Fibroblast of mammary gland (primary cell): ENCODE measurements at places on chromosomes 7 and 10.

DNA sequence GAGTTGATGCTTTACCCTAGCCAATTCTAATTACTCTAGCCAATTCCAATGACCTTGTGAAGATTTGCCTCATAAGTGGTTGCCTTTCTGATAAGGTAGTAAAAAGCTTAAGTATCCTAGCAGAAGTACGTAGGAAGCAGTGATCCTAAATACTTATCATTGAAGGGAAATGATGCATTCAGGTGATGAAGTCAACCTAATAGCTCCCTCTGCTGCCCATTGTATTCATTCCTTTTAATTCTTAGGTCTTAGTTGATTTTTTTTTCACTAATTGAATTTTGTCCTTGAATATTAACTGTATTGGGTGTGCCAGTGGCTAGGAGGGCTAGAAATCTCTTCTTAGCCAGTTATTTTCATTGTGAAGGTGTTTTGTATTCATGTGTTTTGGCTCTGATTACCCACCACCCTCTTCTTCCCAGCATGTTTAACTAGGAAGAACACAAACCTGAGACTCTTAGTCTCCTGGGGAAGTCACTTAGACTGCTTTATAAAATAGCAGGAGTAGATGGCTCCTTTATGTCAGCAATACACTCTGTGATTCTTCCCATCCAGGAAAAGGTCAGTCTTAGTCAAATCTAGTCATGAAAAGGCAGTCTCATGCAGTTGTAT, 46.3 kb downstream of the PLEKHA8 start:
- DNase-seq, result peak; percentile 67

GRCh38 chr10:14648946-14649345, 125.8 kb downstream of the FAM107B start:
- DNase-seq, result no peak

GRCh38 chr10:103853428-103854264, 1.7 kb downstream of the SH3PXD2A start:
- DNase-seq, result no peak

GRCh38 chr10:35789996-35790395, 147.9 kb upstream of the FZD8 start:
- peak; percentile 52 for DNase-seq

GRCh38 chr10:5094265-5095205, at the start of gene AKR1C3:
Gene AKR1C3, plus strand, starts transcription at chr10:5094414. Its CDS starts 31 bp downstream, at chr10:5094445.
- peak; percentile 85 for DNase-seq

DNA sequence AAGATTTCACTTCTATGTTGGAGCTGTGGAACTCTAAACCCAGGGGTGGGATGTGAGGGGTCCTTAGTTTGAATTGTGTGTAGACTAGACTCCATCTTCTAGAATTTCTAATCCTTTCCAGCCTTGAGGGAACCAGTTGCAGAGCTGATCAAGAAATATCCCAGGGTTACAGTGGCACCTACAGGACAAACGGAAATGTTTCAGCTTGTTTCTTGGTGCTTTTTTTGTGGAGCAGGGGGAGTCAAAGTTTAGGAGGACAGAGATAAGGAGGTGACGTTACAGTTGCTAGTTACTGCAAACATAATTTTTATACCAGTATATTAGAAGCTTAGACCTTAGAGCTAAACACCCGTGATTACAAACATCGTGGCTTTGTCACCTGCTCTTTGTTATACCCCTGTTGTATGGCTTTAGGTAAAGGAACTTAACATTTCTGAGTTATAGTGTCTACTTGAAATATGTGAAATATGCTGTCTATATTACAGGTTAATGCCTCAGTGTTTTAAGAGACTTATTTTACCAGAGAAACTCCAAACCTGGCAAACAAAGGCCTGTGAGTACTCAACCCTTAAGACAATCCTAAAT, 84.5 kb upstream of the DYNC1I1 start:
- peak; percentile 53 for DNase-seq

GRCh38 chr7:42907316-42907715, 4.6 kb downstream of the C7orf25 start:
- DNase-seq, result no peak

- no peak for DNase-seq
Observed at GRCh38 chr10:111123883-111124282, 47.1 kb downstream of the ADRA2A start.

DNA sequence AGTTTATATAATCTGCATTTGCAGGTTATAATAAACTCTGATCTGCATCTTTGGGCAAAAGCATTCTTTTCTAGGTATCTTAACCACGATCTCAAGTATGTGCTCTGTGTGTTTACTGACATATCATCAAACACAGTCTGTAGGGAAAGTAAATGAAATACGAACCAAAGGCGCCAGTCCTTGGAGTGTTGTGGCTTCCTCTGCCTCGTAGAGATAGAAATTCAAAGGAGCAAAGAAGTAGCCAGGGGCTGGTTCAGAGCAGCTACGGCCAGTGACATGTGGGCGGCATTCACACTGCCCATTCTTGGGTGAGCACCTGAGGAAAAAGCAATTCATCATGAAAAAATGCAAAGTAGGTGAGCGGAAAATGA, 38.7 kb downstream of the LAMB4 start:
- DNase-seq, result no peak

GRCh38 chr10:73159038-73159648, 8.7 kb downstream of the ECD start:
- peak; percentile 66 for DNase-seq

DNA sequence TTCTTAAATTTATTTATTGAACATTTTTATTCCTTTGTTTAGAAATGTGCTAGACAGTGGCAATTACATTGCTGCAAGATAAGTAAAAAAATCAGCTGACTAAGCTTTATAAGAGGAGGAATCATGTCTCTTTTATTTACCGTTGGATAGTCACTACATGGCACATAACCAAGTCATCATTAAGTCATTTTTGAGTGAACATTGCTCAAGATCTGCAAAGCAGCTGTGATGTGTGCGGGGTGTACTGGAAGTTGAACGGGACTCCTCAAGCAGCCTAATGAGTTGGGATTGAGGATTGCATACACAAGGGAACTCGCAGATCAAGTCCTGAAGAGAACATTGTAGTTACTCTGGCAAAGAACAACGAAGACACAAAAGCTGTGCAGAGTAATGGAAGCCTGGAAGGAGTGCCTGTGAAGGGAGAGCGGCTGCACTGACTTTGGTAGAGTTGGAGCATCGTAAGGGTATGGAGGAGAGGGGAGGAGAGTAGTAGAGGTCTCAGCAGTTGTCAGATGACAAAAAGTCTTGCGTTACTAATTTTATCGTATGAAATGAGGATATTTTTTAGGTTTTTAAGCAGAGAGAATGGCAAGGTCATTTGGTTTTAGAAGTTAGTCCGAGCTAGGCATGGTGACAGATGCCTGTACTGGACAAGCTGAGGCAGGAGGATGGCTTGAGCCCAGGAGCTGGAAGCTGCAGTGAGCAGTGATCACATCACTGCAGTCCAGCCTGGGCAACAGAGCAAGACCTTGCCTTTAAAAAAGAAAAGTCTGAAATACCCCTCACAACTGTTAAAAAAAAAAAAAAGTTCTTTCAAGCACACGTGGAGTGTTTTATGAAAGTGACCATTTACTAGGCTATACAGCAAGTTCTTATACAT, 95.1 kb downstream of the BMPR1A start:
- peak; percentile 98 for DNase-seq

- DNase-seq, result no peak
Observed at GRCh38 chr7:116261904-116262303, 51.6 kb downstream of the TES start.
